NCI-H1417 (cell line): ENCODE measurements at places on chromosomes 16 and 17.
A peak's percentile ranks its signal among the peaks of the same experiment; 100 is the strongest.

DNA sequence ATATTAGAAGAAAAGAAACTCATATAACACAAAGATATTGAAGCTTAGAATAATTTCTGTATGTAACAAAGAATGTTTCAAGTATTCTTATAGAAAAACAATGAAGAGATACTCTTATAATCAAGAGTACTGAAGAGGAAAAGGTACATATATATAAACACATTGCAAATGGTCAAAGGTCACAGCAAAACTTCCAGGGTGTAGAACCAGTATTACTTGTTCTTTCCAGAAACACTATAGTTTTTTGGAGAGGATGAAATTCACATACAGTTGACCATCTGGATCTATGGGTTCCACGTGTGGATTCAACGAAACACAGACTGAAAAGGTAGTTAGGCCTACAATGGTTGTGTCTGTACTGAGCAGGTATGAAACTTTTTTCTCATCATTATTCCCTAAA is 22.6 kb downstream of the PRPSAP1 start:
- no peak for DNase-seq

GRCh38 chr17:77382356-77382911 is 241.7 kb downstream of the SEC14L1 start:
- DNase-seq, result no peak

GRCh38 chr16:86768999-86769398 is 190.7 kb downstream of the FOXL1 start:
- DNase-seq, result no peak

GRCh38 chr16:75763204-75763603 is 36.9 kb upstream of the CPHXL start:
- DNase-seq, result no peak

DNA sequence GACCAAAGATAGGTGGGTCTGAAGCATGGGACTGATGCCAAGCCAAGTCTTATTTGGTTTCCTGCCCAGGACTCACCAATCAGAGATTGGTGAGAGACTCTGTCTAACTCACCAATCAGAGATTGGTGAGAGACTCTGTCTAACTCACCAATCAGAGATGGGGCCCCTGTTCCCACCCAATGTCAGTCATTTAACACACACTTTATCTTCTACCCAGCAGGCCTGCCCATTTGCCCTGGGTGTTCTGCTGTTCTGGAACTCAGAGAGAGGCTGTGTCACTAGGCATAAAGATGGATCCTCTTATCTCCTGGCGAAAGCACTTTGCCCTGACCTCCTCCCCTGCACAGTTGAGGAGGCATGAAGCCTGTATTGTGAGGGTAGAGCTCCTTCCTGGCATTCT is 5.4 kb upstream of the RHOT1 start:
- DNase-seq, result no peak

DNA sequence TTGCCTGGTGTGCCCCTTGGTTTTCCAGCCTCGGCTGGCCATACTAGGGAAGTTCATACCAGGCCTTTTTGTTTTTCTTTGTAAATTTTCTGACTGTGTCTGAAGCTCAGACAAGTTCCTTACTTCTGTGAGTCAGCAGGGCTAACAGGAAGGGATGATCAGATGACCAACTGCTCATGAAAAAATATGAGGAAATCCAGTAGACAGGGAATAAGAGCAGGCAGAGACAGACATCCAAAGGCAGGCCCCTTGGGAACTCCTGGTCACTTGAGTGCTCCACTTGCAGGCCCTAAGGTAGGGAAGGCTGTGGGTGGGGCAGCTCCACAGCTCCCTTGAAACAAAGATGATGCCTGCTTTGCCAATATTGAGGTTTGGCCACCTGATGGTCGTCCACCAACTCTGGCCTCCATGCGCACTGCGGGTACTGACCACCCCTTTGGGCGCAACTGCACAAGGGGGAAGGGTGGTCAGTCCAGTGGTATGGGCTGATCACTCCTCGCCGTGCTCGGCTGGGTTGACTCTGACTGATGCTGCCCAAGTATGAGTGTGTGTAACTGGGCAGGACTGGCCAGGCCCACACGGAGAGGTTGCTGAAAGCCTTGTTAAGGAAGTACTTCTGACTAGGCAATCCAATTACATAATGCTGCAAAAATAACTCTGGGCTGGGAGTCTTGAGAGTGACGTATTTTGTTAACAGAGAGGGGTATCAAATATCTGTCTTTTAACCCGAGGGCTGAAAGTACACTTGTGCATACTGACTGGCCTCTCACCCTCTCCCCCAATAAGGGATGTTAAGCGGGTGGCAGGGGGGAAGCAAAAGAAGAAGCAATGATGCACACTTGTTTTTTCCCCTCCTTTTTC is 20.8 kb upstream of the ZFHX3 start:
- DNase-seq, result peak; percentile 43
